ENCODE measurements at places on chromosomes 1 and 21.
A peak's percentile ranks its signal among the peaks of the same experiment; 100 is the strongest.

- peak; percentile 99 for DNase-seq
Measured at GRCh38 chr1:8031176-8031785, 5.2 kb upstream of the ERRFI1 start.

- no peak for DNase-seq
Measured at GRCh38 chr1:228346731-228347130, 59.9 kb downstream of the TRIM11 start.

- no peak for DNase-seq
Measured at GRCh38 chr21:28151758-28152157, 840.9 kb downstream of the LTN1 start.

- DNase-seq = no peak
Measured at GRCh38 chr1:227403535-227403934, 85.2 kb upstream of the CDC42BPA start.

DNA sequence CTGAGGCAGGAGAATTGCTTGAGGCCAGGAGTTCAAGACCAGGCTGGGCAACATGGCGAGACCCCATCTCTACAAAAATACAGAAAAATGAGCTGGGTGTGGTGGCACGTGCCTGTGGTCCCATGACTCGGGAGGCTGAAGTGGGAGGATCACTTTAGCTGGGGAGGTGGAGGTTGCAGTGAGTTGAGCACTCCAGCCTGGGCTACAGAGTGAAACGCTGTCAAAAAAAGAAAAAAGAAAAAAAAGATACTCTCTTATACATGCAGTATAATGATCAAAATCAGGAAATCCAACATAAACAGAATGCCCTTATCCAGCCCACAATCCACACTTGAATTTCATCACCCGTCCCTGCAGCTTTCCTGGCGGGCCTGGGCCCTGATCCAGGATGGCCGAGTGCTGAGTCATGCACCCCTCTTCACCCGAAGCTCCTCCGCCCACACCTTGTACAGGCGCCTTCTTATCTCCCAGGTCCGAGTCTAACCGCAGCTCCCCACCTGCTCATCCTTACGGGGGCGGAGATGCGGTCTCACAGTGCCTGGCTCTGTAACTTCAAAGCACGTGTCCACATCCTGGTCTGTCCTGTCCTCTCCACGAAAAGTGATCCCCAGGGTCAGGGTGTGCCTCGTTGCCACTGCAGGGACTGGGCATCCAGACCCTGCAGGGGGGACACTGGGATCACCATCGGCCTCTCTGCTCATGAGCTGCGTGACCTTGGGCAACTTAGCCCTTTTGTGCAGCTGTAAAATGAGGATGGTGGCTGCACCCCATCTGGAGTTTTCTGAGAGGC, 120.2 kb upstream of the SLC45A1 start:
- peak; percentile 70 for DNase-seq
